ENCODE measurements at places on chromosomes 13 and 19. TPM values are rescaled to one million over a fixed set of nuclear protein-coding genes. Genes with fewer than 3 reads are reported as not detected.

DNA sequence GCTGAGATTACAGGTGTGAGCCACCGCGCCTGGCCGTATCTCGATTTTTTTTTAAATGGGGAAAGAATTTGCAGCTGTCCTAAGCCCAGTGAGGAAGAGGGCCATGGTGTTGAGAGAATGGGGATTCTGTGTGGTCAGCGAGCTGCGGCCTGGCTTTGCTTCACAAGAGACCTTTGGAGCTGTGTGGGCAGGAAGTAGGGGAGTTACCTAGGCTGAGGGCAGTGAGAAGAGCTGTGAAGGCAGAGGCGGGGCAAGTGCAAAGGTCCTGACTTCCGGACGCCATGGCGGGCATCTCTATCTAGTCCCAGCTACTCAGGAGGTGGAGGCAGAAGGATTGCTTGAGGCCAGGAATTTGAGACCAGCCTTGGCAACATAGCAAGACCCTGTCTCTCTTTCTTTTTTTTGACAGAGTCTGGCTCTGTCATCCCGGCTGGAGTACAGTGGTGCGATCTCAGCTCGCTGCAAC lies 4.9 kb downstream of the AP2A1 start:
- H3K27me3 ChIP-seq: no peaks in the 10 kb centered on the region
- peaks cover 12% of the 10 kb centered on the region for H3K4me1 ChIP-seq
- no peak overlapping the region for H3K27ac ChIP-seq

DNA sequence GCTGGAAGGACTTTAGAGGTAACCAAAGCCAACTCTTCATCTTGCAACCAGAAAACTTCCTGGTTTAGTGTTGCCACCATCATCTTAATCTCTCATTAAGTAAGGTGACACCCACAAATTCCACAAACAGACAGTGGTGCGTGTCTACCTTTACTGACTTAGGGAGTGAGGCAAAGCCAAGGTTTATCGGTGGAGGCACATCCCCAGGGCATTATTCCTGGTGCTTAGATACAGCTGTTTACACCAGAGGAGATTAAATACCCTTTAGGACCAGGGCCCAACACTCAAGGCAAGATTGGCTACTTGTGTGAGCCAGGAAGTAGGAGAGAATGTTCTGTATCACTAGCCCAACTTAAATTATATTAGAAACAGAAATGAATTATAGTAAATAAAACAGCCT lies 9.5 kb downstream of the STOML3 start:
- no peak for DNase-seq
- H3K36me3 ChIP-seq: no peaks in the 10 kb centered on the region
- 0 out of 2 replicates have a peak, but pooled peaks cover 10% of the 10 kb centered on the region for H3K27me3 ChIP-seq
- no peaks in the 10 kb centered on the region for H3K4me1 ChIP-seq
- H3K4me3 ChIP-seq: no peak overlapping the region

GRCh38 chr13:90105849-90106496 lies 1241.5 kb upstream of the MIR17HG start:
- peak overlapping the region; percentile 59 for H3K27ac ChIP-seq
- peak; percentile 70 for DNase-seq
- H3K4me3 ChIP-seq: peak overlapping the region; percentile 38
- H3K36me3 ChIP-seq: no peaks in the 10 kb centered on the region
- no peaks in the 10 kb centered on the region for H3K27me3 ChIP-seq
- H3K4me1 ChIP-seq: peaks cover 20% of the 10 kb centered on the region

GRCh38 chr13:81184556-81185265 lies 843.8 kb upstream of the SPRY2 start:
- H3K27ac ChIP-seq: no peak overlapping the region
- DNase-seq: no peak
- H3K36me3 ChIP-seq: no peaks in the 10 kb centered on the region

DNA sequence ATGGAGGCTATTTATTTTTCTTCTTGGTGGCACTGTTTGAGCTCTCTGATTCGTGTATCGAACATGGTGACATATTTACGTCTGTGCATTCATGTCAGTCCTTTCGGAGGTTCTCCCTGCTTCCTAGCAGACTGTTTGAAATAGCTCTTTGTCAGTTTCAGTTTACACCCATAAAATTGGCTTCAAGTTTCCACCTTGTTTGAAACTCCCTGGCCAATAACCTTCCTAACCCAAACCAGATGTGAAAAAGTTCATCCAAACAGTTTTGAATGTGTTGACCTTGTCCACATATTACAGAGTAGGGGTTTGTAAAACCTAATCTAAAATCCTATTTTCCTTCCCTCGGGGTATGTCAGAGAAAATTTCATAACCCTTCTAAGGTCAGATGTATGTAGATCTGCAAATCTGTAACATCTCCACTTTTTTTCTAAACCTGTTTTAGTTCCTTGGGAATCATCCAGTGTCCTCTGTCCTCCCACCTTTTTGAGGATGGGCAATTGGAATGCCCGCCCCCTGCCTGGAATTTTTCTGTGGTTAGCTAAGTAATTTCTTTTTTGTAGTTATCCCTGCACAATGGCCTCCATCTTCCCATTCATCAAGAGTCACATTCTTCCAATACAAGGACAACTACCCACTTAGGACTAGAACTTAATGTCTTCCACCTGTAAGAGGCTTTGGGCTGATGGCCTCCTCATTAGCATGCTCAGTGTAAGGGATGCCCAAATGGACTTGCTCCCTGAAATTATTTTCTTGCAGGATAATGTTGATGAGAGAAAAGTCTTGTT lies 499.8 kb downstream of the GPC6 start:
- DNase-seq: no peak
- H3K4me1 ChIP-seq: peaks cover 28% of the 10 kb centered on the region
- no peaks in the 10 kb centered on the region for H3K36me3 ChIP-seq
- no peak overlapping the region for H3K27ac ChIP-seq

- no peak overlapping the region for H3K4me3 ChIP-seq
- H3K4me1 ChIP-seq: no peaks in the 10 kb centered on the region
Observed at GRCh38 chr19:29308977-29309590, 96.1 kb upstream of the UQCRFS1 start.

GRCh38 chr19:34888091-34888490 lies 38.6 kb upstream of the ZNF30 start:
- no peak overlapping the region for H3K4me3 ChIP-seq
- no peaks in the 10 kb centered on the region for H3K27me3 ChIP-seq
- no peaks in the 10 kb centered on the region for H3K36me3 ChIP-seq
- no peak for DNase-seq
- no peak overlapping the region for H3K27ac ChIP-seq

DNA sequence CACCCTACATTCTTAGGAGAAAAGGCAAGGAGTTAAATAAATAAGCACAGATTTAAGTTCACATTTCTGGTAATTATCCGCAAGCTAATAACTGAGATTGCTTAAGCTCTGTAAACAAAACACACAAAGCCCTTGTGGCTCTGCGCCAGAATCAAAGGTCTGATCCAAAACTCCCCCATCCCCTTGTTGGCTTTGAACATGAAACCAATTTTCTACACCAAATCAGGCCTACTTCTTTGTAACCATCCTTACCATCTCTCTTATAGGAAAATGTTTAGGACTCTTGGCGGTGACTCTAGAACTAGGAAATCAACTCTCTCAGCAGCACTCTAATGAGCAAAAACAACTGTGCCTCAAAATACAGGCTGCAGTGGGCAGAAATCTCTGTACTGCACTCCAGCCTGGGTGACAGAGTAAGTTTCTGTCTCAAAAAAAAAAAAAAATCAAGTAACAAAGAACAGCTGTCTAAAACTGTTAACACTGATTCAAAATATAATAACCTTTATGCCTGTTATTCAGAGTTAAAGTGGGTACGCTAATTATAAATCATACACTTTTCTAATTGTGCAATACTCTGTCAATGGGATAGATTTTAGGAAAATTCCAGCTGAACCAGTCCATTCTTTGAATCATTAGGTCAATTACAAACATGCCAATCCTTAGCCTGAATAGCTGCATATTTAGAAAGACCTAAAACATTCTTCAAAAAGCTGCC lies 25.8 kb downstream of the ABCC4 start:
- no peaks in the 10 kb centered on the region for H3K36me3 ChIP-seq
- H3K4me1 ChIP-seq: peaks cover 6% of the 10 kb centered on the region
- H3K27me3 ChIP-seq: no peaks in the 10 kb centered on the region
- no peak overlapping the region for H3K27ac ChIP-seq
- H3K4me3 ChIP-seq: no peak overlapping the region

GRCh38 chr19:40702337-40703012 lies 12.0 kb upstream of the NUMBL start:
- no peaks in the 10 kb centered on the region for H3K4me1 ChIP-seq
- DNase-seq: peak; percentile 24
- H3K27ac ChIP-seq: no peak overlapping the region
- no peak overlapping the region for H3K4me3 ChIP-seq
- no peaks in the 10 kb centered on the region for H3K36me3 ChIP-seq

DNA sequence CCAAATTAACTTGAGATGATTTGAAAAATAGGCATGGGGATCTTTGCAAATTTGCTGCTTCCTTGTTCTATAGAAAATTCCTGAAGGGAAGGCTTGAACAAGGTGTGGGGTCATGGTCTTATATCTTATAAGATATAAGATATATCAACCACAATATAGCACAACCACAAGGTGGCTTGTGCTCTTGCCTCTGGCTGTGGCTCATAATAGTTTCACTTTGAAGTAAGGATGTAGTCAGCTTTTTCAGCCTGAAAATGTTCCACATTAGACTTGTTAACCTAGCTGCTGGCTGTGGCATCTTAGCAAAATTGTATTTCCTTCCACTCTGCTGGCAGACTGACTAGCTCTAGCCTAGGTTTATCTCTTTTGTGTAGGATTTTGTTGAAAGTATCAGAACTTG lies 169.7 kb downstream of the KLF5 start:
- DNase-seq: peak; percentile 33

DNA sequence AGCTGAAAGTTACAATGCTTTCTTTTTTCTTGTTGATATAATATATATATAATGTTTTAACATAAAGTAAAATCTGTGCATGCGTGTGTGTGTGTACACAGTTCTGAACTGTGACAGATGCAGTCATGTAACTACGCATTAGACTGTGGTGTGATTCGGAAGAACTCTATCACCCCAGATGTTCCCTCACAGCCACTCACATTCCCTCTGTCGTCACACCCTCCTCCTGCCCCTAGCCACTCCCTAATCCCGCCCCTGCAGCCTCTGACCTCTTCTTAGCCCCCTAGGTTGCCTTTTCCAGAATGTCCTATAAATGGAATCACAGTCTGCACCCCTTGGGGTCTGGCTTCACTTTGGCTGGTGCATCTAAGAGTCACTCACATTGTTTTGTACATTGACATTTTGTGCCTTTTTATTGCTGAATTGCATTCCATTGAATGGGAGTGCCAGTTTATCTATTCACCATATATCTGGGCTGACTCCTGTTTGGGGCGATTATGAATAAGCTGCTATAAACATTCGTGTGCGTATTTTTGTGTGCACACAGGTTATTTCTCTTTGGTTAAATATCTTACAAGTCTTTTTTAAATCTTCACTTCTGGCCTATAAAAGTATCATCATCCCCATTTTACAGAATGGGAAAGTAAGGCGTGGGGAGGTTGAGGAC lies 20.4 kb downstream of the DHRS12 start:
- no peak overlapping the region for H3K4me3 ChIP-seq
- no peaks in the 10 kb centered on the region for H3K27me3 ChIP-seq
- H3K36me3 ChIP-seq: no peaks in the 10 kb centered on the region
- DNase-seq: no peak
- no peak overlapping the region for H3K27ac ChIP-seq

DNA sequence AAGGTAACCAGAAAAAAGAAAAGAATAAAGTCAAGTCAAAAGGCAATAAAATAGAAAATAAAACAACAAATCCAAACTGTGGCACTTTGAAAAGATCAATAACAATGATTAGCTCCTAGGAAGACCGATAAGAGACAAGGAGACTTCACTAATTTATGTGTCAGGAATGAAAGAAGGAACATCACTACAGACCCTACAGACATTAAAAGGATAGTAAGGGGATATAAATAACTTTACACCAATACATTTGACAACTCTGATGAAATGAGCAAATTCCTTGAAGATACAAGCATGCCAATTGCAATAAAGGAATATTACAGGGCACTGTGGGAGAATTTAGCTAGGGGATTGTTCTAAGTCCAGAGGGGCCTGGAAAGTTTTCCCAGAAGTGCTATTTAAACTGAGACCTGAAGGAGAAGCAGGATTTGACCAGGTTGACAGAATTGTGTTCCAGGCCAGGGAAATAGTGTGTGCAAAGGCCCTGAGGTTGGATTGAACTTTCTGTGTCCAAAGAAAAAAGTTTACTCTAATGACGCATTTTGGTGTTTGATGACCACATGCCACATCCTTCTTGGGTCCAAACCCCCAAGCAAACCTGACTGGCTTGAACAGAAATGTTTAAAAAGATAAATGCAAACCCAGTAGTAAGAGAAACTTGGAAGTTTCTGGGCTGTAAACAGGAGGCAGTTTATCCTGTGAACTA lies 1.6 kb upstream of the C19orf38 start:
- H3K36me3 ChIP-seq: no peaks in the 10 kb centered on the region
- no peak for DNase-seq
- no peak overlapping the region for H3K4me3 ChIP-seq
- H3K27ac ChIP-seq: no peak overlapping the region
- H3K4me1 ChIP-seq: no peaks in the 10 kb centered on the region

- no peak overlapping the region for H3K4me3 ChIP-seq
- no peaks in the 10 kb centered on the region for H3K27me3 ChIP-seq
- no peaks in the 10 kb centered on the region for H3K4me1 ChIP-seq
- DNase-seq: no peak
- H3K36me3 ChIP-seq: 0 out of 2 replicates have a peak, but pooled peaks cover 15% of the 10 kb centered on the region
Observed at GRCh38 chr19:10797541-10798256, 38.3 kb downstream of the TMED1 start.

- H3K27me3 ChIP-seq: no peaks in the 10 kb centered on the region
- H3K36me3 ChIP-seq: no peaks in the 10 kb centered on the region
- H3K4me1 ChIP-seq: no peaks in the 10 kb centered on the region
- DNase-seq: no peak
- no peak overlapping the region for H3K4me3 ChIP-seq
Observed at GRCh38 chr13:94140511-94140910, 339.0 kb downstream of the DCT start.

DNA sequence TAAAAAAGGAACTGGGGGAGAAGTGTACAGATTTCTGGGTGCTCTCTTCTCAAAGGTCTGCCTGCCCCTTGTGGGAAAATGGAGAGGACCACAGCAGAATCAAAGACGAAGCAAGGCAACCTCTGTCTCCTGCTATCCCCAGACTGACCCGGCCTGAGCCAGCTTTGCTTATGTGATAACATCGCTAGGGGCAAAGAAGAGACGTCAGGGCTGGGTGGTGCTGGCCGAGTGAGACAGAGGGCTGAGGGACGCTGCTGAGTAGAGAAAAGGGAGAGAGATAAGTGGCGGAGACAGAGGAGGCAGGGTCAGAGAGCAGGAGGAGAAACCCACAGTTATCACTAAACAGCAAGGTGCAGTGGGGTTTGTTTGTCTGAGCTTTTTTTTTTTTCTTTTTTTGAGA lies 4.6 kb upstream of the MUC16 start:
- H3K4me1 ChIP-seq: no peaks in the 10 kb centered on the region
- H3K4me3 ChIP-seq: no peak overlapping the region
- DNase-seq: no peak
- no peak overlapping the region for H3K27ac ChIP-seq
- H3K36me3 ChIP-seq: no peaks in the 10 kb centered on the region

TNFSF11 gene
- not detected for total RNA-seq

NFIX gene
- total RNA-seq: 81.4 TPM

KLK5 gene
- total RNA-seq: not detected

CHST8 gene
- total RNA-seq: 0.89 TPM

MAP2K2 gene
- 212 TPM for total RNA-seq

SLC8A2 gene
- 0.38 TPM for total RNA-seq

PGLYRP2 gene
- not detected for total RNA-seq

MYO1F gene
- 0.54 TPM for total RNA-seq

CARS2 gene
- 74.1 TPM for total RNA-seq

OR7A5 gene
- not detected for total RNA-seq

Measured in GM23248 (cell line).